ENCODE measurements at places on chromosomes 7 and 10.
A peak's percentile ranks its signal among the peaks of the same experiment; 100 is the strongest.

DNA sequence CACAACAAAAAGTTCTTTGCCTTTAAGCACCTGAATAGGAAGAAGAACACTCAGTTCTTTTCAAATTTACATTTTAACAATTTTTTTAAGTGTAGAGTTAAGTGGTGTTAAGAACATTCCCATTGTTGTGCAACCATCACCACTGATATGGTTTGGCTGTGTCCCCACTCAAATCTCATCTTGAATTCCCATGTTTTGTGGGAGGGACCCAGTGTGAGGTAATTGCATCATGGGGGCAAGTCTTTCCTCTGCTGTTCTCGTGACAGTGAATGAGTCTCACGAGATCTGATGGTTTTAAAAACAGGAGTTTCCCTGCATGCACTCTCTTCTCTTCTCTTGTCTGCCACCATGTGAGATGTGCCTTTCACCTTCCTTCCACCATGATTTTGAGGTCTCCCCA lies 155.7 kb downstream of the PLXNA4 start:
- DNase-seq: no peak

DNA sequence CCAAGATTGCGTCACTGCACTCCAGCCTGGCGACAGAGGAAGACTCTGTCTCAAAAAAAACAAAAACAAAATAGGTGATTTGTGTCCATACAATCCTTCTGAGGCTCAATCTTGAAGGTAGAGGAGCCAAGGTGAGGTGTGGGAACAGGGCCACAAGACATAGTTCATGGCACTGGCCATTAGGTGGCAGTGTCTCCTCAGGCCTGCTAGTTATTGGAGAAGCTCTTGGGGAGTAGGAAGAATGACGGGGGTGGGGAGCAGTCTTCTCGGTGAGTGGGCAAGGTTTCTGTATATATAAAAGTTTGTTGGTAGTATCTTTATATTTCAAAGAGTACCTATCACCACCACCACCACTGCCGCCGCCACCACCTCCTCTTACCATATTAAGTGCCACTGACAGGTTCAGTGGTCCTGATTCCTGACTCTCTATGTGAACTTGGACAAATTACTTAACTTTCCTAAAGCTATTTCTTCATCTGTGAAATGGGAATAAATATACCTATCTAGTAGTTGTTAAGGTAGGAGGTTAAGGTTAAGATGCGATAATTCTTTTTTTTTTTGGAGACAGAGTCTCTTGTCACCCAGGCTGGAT lies 24.0 kb downstream of the CCSER2 start:
- DNase-seq: peak; percentile 49

DNA sequence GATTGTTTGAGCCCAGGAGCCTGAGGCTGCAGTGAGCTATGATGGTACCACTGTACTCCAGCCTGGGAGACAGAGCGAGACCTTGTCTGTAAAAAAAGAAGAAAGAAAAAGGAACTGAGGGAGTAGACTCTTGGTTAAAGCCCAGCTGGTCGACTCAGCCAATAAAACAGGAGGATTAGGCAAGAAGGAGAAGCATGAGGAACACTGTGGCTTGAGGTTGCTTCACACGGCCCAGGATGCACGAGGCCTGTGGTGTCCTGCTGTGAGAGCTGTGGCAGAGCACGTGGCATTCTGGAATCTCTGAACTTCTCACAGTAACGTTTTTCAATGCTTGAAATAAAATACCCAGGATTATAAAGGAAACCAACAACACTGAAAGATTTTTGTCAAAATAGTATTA lies 93.3 kb downstream of the CUL2 start:
- no peak for DNase-seq

DNA sequence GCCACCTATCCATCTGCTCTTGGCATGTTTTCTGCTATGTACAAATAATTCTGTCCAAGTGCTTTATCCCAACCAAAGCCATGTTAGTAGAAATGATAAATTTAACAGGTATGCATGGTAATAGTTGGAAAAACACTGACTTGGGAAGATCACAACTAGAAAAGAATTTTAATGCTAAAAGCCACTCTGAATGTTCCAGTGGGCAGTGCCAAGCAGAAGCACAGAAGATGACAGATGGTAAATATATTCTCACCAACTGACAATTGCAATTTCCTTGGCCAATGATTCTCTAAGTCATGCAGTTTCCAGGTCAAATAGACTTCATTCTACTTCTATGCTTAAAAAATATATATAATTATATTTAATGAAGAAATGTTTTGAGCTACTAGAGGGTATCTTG lies 83.6 kb upstream of the SEMA3C start:
- DNase-seq: no peak

- no peak for DNase-seq
These were observed at the start of gene AEBP1 for GRCh38 chr7:44103923-44104859. AEBP1 (plus strand) TSS chr7:44104345; CDS start chr7:44104666, 321 bp downstream.

Measured in T follicular helper cell (primary cell).